ENCODE measurements at places on chromosomes 13 and 19.

- no peak for DNase-seq
These were observed 564.5 kb downstream of the FGF9 start for GRCh38 chr13:22235285-22235949.

GRCh38 chr19:46270521-46271256 is 26.2 kb upstream of the HIF3A start:
- no peak for DNase-seq

GRCh38 chr13:29362849-29363604 is 232.5 kb downstream of the SLC7A1 start:
- peak; percentile 23 for DNase-seq

- no peak for DNase-seq
These were observed 4.4 kb upstream of the SIN3B start for GRCh38 chr19:16824658-16825311.

GRCh38 chr13:23107665-23108064 is 73.1 kb upstream of the SGCG start:
- DNase-seq, result no peak

GRCh38 chr19:29724746-29725145 is 9.7 kb upstream of the C19orf12 start:
- no peak for DNase-seq

GRCh38 chr13:46507981-46508380 is 45.0 kb upstream of the LRCH1 start:
- no peak for DNase-seq

DNA sequence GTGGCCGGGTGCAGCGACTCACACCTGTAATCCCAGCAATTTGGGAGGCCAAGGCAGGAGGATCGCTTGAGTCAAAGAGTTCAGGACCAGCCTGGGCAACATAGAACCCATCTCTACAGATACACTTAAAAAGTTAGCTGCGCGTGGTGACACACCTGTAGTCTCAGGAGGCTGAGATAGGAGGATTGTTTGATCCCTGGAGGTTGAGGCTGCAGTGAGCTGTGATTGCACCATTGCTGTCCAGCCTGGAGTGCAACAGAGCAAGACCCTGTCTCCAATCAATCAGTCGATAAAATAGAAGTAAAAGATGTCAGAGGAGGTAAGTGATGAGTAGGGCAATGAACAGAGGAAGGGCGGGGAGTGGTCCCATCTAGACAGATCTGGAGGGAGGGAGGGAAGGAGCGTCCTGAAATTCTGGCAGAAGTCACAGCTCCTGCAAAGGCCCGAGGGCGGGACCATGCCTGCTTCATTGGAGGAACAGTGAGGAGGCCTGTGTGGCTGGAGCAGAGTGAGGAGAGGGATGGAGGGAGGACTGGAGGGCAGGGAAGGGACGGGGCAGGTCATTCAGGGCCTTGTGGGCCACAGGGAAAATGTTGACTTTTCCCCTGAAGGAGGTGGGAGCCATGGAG is 9.7 kb downstream of the SMIM24 start:
- no peak for DNase-seq

DNA sequence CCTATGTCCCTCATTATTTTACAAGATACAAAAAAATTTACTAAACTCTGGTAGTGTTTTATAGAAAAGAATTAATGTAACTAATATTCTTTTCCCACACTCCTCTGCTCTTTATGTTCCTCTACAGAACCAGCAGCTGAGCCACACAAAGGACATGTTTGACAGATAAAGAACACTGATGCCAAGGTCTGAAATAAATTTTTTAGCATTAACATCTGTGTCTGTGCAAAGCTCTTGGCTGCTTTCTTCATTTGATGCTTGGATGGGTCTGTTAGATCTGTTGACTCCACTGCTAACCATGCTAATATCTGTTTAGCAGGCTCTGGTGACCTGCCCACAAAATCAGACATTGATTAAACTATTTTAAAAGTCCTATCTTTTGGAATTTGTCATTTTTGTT is 2363.8 kb downstream of the PCDH9 start:
- no peak for DNase-seq

DNA sequence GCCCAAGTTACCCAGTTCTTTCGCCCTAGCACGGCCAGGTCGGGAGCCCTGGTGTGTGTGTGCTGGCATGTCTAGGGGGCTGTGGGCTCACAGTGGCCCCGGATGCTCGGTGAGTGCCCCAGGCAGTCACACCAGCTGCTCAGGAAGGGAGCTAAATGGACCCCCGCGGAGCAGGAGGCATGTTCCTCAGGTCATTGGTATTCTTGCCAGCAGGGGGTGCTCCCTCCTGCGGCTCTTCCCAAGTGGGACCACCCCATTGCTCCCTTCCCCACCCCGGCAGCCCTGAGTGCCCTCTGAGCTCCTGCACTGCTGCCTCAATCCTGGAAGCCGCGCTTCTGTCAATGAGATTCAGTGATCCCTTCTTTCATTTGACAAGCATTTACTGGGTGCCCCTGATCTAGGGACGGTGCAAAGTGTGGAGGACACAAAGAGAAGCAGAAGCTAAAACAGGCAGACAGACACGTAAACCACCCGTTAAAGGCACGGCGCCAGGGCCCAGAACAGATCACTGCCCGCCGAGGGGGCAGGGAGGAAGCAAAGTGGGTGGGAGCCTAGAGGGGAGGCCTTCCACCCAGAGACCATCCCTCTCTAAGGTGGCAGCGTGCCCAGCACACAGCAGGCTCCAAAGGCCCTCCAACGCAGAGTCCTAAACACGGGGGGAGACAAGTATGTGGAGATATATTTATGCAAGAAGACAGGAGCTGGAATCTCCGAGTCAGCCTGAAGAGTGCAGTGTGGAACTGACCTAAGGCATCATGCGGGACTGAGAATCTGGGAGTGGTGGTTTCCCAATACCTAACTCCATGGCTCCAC is 5.2 kb upstream of the ADPRHL1 start:
- DNase-seq, result no peak

GRCh38 chr19:38211766-38212165 is 12.3 kb downstream of the DPF1 start:
- DNase-seq, result no peak

DNA sequence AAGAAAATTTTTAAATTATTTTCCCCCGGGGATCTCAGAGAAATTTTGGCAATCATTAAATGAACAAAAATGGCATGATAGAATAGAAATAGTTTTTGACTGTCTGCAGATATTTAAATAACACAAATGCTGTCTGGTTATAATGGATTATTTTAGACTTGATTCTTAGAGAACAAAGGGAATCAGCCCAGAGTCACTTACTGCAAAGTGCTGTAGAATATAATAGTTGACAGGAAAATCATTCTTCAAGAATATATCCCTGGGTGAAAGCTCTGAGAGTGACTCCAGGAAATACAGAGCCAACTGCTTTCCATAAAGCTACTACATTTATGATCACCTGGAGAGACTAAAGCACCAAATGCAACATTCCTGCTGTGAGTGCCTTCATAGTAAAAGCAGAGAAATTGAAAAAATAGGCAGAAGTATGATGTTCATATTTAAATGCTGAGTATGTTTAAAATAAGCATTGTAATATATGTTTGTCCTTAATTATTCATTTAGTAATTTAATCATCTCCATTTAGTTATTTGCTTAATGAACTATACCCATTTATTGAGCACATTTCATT is 1765.8 kb downstream of the SLITRK1 start:
- DNase-seq, result no peak

- DNase-seq, result no peak
These were observed at the start of gene EFNA2 for GRCh38 chr19:1285737-1286360. Gene EFNA2 (plus strand): TSS chr19:1285873. CDS start chr19:1286169, 296 bp downstream.

GRCh38 chr19:15292140-15292539 is 40.2 kb downstream of the BRD4 start:
- no peak for DNase-seq

DNA sequence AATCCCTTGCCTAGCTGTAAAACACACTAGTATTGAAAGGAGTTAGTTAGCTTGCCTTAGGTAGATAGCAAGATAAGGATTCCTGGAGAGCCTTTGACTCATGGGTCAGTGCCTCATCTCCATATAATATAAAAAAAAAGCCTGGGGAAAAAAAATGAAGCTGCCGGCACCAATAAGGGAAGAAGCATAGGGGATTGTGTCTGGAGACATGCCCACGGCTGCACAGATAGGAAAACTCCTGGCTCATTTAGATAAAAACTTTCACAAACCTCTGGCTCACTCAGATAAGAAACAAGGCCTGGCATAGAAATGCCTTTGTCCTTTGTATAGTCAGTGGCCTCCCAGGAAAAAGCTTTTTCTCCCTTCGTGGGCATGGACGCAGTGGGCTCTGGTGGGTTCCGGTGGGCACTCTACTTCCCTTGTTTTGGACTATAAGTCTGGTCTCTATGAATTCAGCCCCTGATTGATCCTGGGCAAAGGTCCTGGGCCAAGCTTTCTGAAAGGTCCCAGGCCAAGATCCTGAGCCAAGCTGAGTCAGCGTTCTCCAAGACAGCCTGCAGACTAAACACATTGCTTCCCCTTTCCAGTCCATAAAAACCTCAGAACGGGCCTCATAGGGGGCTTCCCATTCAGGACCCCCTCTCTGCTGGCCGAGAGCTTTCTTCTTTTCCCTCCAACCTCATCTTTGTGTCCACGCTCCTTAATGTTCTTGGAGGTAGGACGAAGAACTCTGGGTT is 4.9 kb upstream of the OR7A17 start:
- DNase-seq, result no peak

GRCh38 chr19:15173746-15174404 is 26.9 kb downstream of the NOTCH3 start:
- DNase-seq, result no peak

GRCh38 chr13:93226623-93227279 is at the start of gene GPC6:
Gene GPC6 (plus strand): TSS chr13:93226807.
- no peak for DNase-seq

GRCh38 chr13:45232591-45232990 is 31.7 kb upstream of the KCTD4 start:
- DNase-seq, result no peak

GRCh38 chr13:102846261-102847015 is 606 bp downstream of the ERCC5 start:
- DNase-seq, result peak; percentile 45

GRCh38 chr19:1987197-1988187 is 28.0 kb downstream of the BTBD2 start:
- no peak for DNase-seq

GRCh38 chr19:2120821-2121220 is 24.1 kb downstream of the IZUMO4 start:
- no peak for DNase-seq

DNA sequence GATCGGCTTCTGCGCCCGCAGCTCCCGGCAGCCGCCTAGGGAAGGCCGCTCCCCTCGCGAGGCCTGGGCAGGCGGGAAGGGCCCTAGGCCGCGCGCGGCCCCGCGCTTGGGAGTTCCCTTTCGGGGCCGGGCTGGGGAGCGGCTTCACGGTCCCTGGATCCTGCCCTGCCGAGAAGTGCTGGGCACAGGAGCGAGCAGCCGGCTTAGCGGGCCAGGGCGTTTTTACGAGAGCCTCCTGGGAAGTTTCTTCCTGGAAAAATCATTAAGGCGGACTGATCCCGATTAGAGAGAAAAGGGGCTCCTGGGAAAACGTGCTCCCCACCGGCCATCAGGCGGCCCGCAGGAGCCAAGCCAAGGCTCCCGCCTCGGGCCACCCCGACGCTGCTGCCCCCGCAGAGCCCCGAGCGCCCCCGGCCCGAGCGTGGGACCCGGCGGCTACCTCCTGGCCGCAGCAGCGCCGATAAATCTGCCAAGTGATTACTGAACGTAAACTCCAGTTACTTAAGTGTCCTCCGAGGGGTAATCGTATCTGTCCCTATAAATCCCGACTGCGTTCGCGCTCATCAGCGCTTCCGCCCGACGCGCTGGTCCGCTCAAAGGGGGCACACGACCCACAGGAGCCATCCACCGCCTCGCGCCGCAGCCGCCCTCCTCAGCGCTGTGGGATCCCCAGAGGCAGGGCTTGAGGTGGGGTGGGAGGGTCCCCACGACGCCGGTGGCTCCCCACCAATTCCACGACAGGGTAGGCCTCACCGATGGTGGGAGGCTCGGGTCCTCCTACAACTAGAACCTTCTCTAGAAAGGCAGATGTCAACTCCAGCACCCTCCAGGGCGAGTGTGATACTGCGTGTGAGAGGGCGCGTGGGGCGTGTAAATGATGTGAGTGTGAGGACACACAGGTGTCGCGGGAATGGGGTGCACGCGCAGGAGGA is 2.8 kb downstream of the ZIC5 start:
- DNase-seq, result no peak

GRCh38 chr13:43653395-43653794 is 133.4 kb downstream of the ENOX1 start:
- no peak for DNase-seq

DNA sequence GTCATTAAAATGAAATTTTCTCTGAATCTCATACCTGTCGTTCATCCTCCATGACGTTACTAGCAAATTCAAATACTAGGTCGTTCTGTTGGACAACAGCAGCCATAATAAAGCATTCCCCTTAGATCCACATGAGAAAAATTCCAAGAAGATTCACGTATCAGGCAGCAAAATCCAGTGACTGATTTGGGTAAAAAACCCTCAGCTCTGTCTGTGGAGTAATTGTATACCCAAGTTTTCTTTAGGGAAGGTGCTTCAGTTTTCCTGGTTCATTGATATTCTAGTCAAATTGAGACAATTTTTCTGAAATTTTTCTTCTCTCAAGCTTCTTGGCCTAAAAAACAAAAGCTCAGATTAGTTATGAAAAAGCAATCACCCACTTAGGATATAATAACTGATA is 37.2 kb downstream of the ELF1 start:
- DNase-seq, result no peak

DNA sequence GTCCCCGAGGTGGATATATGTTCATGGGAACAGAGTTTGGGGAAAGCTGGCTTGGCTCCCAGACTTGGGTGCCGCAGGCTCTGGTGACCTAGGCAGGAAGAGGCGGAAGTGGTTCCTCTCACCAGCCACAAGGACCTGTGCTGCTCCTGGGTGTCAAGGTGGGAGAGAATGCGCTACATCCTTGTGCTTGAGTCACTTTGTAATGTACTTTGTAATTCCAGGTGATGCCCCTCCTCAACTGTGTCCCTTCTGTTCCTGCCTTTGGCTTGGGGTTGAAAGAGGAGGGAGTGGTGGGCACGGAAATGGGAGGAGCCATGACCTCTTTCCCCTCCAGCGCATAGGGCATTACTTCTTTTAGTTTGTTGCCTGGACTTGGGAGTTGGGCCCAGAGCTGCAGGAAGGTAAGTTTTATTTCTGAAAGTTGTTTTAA is 10.9 kb downstream of the GARRE1 start:
- DNase-seq, result no peak

DNA sequence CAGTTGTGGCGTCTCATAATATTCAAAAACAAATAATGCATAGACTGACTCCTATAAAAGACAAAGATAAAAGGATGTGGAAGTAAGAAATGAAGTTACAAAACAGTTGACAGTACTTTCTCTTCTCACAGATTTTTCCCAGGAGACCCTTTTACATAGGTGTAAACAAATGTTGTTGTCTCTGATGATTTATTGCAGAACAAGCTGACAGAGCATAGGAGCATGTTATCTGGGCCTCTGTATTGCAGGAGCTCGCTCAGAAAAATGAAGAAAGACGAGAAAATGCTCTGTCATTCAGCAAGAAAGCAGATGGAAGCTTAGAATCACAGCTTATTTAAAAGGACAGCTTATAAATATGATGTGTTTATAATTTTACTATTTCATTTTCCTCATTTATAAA is 353.6 kb upstream of the GPC6 start:
- no peak for DNase-seq

DNA sequence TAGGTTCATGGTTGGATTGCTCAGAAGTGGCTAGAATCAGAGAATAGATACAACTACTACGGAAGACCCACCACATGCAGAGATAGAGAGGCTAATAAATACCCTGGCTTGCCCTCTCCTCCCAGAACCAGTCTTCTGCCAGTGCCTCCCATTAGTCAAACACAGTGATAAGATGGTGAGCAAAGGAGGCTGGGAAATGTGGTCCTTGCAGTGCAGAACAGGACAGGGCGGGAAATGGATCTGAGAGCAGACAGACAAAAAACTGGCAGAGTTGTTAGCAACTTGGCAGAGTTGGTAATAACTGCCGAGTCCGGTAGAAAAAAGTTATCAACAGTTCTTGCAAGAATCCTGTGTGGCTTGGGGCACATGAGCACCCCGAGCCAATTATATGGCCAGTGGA is 8.7 kb downstream of the KLK1 start:
- DNase-seq, result no peak
